Stimulated activated CD8-positive, alpha-beta memory T cell treated with anti-CD3 and anti-CD28 coated beads, Interleukin-2, amount 100 ng/mL, for 48 hours (primary cell): ENCODE measurements at places on chromosomes 3 and 15.

- no peak for DNase-seq
Measured at GRCh38 chr3:101962055-101962454, 112.7 kb downstream of the NFKBIZ start.

DNA sequence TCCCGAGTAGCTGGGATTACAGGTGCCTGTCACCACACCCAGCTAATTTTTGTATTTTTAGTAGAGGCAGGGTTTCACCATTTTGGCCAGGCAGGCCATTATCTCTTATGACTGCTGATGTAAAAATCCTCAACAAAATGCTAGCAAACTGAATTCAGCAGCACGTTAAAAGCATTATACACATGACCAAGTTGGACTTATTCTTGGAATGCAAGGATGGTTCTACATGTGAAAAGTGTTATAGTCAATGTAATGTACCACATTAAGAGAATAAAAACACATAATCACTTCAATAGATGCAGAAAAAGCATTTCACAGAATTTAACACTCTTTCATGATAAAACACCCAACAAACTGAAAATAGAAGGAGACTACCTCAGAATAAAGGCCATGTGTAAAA lies 20.2 kb downstream of the RNF13 start:
- no peak for DNase-seq

GRCh38 chr3:68667346-68667745 lies 265.0 kb downstream of the TAFA4 start:
- DNase-seq: no peak

DNA sequence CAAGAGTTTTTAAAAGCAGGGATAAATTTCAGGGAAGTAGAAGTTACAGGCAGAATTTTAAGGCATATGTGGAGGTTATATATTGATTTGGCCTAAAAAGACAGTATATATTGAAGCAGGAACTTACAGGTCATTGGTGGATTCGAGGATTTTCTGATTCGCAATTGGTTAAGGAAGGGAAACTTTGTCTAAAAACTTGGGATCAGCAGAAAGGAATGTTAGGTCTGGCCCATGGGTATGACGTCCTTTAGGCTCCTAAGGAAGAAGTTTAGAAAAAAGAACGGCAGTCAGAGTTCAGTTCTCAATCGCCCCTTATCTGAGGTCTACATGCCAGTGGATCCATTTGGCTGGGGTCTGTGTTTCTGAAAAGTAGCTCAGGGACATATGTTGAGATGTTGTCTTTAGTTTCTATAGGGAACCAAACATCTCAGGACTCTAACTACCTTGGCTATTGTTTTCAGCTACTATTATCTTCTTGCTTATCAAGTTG lies 33.2 kb upstream of the ACP3 start:
- no peak for DNase-seq
